ENCODE measurements at places on chromosomes 2 and 18.
A peak's percentile ranks its signal among the peaks of the same experiment; 100 is the strongest.

GRCh38 chr2:127355407-127356008 is 32.3 kb downstream of the MAP3K2 start:
- peak; percentile 51 for DNase-seq

DNA sequence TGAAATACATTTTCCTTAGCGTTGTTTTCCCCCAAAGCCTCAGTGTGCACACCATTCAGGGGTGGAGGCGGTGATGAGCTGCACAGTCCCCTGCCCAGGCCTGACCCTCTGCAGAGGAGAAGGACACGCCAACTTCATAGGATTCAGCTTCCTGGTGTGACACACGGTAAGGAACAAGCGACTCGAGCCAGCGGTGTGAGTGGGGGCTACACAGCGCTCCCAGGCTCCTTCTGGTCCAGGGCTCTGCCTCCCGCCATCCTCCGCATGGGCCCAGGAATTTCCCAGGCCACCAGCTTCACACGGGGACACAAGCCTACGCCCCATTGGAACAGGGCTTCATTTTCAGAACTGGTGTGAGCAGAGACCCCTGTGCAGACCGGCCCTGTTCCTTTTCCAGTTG is 272.1 kb downstream of the HDAC4 start:
- DNase-seq = no peak

DNA sequence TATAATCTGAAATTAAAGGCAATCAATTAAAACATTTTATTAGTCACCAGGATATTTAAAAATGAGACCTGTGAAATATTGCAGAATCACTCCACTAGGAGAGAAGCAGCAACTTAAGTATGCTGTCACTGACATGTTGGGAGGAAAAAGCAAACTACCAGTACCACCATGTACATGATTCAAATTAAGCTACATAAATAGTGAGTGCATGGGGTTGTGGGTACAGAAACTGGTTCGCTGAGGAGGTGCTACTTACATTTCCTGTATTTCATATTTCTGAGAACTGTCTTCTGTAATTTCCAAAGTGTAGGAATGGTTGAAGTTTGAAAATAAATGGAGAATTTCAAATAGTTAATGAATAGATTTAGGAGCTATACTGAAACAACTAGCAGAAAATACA is 7.9 kb upstream of the NR4A2 start:
- no peak for DNase-seq

DNA sequence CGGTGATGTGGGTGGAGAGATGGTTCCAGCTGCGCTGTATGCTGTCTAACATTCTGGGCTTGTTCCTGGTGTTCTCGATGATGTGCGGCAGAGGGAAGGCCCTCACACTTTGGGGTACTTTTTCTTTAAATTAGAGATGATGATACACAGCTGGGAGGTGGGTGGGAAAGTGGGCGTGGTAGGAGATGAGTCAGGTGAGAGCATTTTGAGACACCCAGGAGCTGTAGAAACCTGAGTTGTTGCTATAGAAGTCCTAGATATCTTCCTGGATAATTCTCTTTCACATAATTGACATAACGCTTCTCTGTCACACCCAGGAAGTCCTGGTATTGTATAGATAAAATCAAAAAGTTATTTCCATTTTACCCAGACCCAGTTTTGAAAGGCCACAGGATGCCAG is 103.8 kb upstream of the ALKAL2 start:
- no peak for DNase-seq

DNA sequence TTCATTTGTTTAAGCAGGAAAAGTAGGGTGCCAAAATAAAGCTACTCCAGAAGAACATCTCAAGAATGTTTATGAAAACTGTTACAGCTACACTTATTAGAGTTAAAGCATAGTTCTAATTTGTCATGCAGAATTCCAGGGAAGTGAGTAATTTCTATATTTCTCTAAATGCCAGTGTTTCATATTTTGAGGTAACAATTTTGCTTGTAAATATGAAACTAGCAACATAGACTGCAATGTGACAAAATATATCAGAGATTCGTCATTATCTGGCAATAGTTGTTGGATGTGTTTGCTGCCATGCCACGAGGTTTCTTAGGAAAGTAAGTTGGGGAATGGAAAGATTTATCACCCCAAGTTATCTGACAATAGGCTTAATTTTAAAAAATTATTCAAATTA is 424.1 kb upstream of the ZEB2 start:
- peak; percentile 29 for DNase-seq

- DNase-seq = peak; percentile 33
Measured at GRCh38 chr2:101112772-101113157, 38.4 kb downstream of the TBC1D8 start.

DNA sequence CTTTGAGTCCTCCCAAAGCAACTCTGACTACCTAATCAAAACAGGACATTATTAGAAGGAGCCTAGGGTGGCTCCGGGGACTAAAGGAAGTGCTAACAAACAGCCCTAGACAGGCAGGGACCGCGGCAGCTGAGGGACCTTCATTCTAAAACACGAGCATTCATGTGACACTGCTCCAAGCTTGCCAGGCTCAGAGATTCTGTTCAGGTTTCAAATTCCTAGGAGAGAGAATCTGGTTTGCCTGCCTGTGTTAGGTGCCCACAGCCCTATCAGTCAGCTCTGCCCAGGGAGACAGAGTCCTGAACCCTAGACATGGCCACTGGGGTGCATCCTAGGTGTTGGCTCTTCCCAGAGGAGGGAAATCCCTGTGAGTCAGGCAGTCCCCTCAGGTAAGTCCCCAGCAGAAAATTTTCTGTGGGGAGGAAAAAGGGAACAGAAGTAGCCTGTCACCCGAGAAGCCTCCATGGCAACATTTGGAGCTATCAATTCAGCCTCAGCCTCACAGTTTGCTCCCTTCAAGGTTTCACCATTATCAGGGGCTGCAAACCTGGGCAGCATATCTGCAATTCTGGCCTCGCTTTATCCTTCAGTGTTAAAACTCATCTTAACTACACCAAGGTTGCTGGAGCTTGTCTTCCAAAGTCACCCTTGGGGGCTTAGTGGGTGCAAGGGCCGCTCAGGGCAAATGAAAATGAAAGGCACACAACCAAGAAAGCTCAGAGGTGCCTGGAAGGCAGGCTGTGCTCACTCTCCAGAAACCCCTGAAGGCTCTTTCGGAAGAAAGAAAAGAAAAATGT is 28.6 kb downstream of the PCBP1 start:
- no peak for DNase-seq

GRCh38 chr2:127007652-127008051 is 99.3 kb downstream of the BIN1 start:
- peak; percentile 96 for DNase-seq

- DNase-seq = no peak
Measured at GRCh38 chr2:205755923-205756322, 73.6 kb downstream of the NRP2 start.

- peak; percentile 82 for DNase-seq
Measured at GRCh38 chr2:71880846-71881610, 266.6 kb downstream of the CYP26B1 start.

DNA sequence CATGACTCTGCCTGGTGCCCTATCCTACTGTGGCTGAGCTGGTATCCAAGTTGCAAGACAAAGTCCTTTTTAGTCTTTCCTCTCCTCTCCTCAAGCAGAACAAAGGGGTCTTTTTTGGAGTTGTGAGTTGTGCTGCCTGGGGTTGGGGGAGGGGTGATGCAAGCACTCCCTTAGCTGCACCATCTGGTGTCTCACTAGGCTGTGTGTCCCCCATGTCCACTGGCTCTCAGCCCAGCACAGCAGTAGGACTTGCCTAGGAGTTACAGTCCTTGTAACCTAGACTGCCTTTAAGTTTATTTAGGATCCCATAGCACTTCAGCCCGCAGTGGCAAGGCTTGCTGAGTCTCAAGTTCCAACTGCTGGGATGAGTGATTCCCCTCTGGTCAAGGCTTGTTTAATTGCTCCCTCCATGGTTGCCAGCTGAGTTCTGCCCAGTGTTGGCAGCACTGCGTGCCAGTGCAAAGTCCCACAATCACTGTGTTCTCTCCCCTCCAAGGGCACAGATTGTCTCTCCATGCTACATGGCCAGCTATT is 13.2 kb upstream of the ILKAP start:
- DNase-seq = no peak

GRCh38 chr2:27010139-27010538 is 22.6 kb upstream of the TMEM214 start:
- DNase-seq = no peak

DNA sequence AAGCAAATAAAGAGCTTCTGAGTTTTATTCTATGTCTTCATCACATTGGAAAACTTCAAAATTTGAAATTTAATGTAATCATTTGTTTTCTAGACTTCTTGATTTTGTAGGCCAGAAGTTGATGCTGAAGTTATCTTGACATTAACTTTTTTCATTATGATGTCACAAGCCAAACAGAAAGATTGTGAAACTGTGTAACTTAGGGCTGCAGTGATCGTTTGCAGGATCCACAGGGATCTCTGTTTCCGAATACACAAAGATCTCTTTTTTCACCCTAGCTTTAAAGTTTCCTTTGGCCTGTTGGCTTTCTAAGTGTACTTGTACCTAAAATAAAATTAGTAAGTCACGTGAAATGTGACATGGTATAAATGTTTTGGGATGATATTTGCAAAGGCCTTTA is 594.9 kb upstream of the CDH2 start:
- no peak for DNase-seq

DNA sequence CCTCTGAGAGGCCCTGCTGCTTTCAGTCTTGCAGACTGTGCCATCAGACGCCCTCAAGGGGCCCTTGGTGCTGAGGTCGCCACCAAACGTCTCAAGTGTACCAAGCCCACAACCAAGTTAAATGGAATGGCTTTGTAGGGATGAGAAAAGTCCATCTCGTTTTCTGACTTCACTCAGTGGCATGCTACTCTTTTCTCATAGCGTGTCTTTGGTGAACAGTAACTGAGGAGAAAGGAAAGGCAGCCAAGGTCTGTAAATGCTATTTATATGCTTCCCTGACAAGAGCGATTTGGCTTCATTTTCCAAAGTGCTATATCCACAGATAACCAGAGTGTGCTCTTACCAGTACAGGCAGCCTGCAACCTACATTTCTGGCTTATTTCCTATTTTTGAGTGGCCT is 123.0 kb downstream of the MTX2 start:
- no peak for DNase-seq

DNA sequence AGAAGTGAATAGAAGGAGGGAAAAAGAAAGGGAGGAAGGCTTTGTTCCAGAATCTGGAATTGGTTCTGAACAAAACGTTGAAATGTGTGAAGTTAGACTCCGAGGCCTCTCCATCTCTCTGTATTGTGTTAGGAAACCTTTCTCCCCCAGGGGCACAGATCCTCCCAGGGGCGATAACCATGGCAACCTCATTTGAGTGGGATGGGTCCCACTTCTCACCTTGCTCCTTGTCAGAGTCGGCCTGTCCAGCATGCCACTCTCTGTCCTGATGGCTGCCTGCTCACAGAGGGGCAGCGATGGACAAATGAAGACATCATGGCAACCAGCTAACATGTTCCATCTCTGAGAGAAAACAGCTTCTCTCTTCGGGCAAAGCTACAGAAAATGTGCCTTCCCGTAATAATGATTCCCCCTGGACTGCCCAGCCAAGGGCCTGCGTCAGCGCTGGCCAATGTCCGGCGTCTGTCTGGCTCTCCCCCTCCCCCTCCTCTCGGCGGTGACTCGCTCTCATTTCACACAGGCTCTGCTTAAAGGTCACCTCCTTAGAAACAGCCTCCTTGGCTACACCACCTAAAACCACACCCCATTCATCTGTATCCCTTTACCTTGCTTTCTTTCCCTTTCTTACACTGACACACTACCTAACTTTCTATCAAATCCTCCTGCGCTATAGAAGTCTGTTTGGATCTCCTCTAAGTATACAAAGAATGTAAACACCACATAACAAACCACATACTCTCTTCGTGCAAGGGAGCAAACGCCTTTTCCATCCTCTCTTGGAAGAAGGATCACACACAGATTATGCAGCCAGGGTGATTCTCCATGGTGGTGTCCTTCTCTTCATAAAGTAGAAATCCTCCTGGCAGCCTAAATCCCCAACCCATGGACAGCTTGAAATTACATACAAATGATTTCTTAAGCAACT is 32.1 kb upstream of the TTC39C start:
- DNase-seq = no peak

DNA sequence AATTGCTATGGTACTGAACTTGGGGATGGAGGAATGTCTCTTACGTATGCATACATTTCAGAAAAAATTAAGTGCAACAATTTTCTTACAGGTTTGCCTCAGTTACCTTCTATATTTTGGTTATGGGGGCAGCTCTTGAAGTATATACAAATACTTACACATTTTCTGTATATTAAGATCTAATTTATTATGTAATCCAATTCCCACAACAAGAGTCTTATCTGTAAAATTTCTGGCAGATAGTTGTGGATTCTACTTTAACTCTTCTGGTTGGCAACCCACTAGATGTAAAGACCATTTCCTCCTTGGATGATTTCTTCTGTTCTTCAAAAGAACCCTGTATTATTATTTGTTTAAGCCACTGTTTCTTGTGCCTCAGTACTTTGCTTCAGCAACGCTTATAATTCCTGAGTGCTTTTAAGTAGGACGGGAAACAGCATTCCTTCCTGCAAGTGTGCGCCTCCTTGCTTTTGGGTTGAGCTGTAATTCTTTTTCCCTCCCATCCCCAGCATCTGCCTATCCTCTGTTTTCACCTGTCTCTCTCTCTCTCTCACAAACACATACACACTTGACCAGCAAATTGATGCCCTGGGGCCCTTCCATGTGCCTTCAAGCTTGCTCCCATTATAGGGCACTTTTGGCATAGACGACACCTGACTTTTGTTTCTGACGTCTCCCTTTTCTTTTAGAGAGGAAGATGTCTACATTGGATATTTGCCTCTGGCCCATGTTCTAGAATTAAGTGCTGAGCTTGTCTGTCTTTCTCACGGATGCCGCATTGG is 61.4 kb downstream of the ACSL3 start:
- DNase-seq = no peak

DNA sequence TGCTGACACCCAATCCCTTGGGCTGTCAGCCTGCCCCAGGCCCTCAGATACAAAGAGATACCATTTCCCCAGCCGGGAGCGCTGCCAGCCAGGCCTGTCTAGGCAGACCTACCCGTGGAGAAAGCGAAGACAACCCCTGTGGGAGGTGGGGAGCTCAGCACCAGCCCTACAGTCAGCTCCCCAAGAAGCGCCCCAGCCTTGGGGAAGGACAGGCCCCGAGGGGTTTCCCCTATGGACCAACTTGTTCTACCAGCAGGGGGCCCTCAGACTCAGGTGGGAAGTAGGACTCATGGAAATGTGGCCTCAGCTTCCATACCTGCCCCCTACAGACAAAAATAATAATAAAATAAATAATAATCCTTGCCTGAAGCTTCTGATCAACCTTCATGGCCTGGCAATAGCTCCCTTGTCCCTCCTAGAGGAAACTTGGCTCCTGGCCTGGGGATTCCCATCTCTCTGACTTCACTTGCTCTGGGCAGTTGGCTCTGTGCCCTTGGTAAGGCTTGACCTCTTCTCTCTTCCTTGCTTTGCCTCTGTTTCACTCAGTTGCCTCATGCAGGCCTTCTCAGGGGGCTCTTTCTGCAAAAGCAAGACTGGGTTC is 7.0 kb downstream of the SLC35F6 start:
- DNase-seq = peak; percentile 80

GRCh38 chr18:23740105-23740830 is 51.0 kb downstream of the LAMA3 start:
- DNase-seq = no peak

DNA sequence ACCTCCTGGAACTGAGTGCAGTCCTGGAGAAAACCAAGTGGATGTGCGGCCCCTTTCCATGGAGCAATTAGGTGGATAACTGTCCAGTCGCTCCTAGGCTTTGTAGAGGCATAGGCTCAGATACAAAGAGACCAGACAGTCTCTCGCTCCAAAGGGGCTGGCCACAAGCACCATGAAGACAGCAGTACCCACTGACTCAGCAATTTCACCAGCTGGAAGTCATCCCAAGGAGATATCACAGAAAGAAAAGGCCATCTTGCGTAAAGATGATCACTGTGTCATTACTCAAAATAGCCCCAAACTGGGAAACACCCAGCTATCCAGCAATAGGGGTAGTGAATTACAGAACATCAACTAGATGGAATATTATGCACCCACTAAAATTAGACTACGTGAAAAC is 161.2 kb downstream of the MSH2 start:
- DNase-seq = no peak
